ENCODE measurements at places on chromosomes 1 and 21.

GRCh38 chr1:198699167-198700015, 60.6 kb downstream of the PTPRC start:
- DNase-seq: peak; percentile 3

DNA sequence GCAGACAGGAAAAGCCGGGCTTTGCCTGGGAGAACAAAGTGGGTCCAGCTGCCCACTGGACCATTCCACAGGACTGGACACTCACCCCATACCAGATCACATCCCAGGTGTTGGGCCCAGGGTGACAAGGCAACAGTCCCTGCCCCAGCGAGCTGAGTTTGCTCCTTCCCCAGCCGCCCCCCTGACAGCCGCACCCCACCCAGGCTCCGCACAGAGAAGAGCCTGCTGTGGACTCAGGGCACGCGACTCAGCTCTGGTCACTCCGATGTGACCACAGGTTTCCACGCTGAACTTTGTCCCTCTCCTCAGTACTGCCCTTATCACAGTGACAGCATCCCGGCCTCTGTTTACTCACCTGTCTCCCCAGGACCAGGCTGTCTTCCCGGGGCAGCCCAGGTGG, 1.2 kb downstream of the BMP8B start:
- no peak for DNase-seq

- no peak for DNase-seq
Measured at GRCh38 chr1:39827201-39827600, 38.5 kb upstream of the BMP8B start.

GRCh38 chr1:184801503-184801902, 46.8 kb upstream of the EDEM3 start:
- no peak for DNase-seq

GRCh38 chr1:40802742-40803113, 19.1 kb downstream of the KCNQ4 start:
- DNase-seq: no peak

- DNase-seq: no peak
Measured at GRCh38 chr21:29817450-29817849, 122.3 kb downstream of the GRIK1 start.

GRCh38 chr1:207605444-207606361, 39.2 kb upstream of the CR1L start:
- DNase-seq: no peak

DNA sequence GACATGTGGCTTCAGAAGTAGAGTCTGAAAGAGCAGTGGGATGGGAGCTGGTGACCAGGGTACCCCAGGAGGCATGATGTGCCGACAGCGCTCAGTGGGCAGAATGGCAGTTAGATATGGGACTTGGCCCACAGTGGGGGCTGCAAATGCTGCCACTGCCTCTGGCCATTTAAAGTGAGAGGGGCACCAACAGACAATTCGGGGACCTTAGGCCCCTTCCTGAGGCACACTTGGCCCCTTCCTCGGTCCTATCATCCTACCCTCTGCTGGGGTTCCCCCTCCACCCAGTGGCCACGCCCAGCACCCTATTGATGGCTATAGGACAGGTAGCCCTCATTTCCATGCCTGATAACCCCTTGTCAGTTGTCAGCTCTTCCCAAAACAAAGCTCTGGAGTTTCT, 36.6 kb upstream of the EPHA8 start:
- no peak for DNase-seq
